ENCODE measurements at places on chromosomes 16 and 17.

DNA sequence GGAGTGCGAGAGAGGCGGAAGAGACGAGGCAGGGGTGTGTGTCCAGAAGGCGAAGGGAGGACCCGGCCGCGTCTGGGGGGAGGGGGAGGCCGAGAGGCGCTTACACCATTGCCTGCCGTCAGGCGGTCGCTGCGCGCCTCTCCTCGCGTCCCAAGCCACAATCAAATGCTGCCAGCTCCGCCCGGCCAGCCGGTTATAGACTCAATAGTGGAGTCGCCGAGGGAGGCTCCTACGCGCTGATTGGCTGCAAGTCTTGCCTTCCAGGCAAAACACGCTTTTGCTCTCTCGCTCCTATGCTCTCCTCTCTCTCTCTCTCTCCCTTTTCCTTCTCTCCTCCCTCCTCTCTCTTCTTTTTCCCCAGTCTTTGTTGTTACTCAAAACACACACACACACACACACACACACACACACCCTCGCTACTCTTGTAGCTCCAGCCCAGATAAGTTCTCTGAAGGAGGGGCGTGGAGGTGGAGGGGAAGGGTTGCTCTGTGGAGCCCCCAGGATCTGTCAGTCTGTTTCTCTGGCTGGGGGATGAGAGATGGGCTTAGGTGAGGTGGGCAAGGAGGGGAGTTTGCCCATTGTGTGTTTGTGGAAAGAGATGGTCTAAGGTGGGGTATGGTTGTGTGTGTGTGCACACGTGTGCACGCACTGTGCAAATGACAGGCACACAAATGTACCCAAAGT lies at the start of gene DLX3:
Gene DLX3 (minus strand): TSS at position 170 of the 684 bp plus-strand sequence. CDS start 226 bp downstream, outside the sequence.
- no peak for DNase-seq

DNA sequence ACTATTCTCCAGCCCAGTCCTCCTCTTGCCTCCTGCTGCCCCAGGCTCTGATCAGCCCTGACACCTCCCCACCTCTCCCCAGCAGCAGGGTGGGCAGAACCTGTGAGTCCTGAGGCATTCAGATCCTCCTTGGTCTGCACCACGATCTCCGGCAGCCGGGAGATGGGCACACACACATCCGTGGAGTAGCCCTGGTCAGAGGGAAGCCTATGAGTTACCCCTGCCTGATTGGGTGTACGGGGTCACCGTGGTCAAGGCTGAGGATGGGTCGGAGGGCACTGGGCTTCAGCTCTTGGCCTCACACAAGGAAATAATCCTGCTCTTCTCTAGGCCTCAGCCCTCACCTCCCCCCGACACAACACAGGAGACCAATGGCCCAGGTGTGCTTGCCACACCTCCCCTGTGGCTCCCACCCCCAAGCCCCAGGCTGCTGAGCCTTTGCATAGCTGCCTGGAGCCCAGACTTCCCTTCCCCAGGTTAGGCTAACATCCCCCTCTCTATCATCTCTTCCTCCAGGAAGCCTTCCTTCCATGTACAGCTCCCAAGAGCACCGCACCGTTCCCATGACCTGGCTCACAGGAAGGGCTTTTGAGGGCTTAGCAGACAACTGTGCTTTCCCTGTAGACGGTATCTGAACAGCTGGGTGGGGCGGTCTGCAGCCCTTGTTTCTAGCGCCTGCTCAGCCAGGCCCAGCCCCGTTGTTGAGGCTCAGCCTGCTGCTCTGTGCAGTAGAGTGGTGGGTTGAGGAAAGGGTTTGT lies 3.7 kb downstream of the LDHD start:
- DNase-seq: no peak

- no peak for DNase-seq
These were observed 36.4 kb upstream of the SLC12A3 start for GRCh38 chr16:56828647-56829046.

DNA sequence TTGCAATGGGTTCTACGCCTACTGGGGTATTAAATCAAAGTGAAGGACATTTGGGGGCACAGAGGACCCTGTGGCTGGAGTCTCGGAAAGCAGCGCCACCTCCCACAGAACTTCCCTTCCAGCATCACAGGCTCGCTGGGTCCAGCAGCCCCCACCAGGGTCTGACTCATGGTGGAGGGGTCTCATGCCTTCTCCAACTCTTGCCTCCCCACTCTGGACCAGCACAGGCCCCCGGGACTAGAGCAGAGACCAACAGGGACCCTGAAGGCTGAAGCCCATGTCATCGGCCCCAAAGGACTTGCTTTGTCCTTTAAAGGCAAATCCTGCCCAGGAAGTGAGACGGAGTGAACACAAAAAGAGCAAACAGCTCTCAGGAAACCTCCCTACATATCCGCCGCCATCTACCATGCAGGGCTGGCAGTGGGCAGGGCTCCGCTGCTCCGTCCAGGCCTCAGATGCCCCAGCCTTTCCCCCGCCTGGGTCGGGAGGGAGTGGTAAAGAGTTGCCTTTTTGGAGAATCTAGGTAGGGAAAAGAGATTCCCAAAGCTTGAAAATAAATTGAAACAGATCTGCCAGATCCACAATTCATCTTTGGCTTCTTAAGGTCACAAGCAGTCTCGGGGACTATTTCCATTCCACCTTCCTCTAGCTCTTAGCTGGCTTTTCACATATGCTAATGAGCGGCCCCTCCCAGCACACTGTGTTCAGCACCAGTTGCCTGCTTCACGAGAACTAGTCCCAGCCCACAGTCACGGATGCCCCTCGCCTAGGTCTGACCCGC lies 2.1 kb upstream of the GPRC5C start:
- no peak for DNase-seq

GRCh38 chr16:74713325-74713724 lies 12.7 kb upstream of the MLKL start:
- no peak for DNase-seq

DNA sequence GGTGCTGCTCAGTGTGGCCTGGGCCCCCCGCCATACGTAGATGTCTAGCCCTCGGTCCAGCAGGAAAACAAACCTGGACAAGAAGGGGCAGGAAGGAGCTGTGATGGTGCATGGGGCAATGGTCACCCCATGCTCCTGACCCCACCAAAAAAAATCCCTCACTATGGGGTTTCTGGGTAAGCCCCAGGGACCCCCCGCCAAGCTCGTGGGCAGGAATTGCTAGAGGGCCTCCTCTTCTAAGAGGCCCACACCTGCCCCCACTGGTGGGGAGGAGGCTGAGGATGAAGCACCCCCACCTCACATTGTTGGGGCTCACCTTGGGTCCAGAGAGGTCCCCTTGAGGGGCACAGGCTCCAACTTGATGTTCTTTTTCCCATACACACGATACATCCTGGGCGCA lies 9.7 kb downstream of the FLII start:
- no peak for DNase-seq

DNA sequence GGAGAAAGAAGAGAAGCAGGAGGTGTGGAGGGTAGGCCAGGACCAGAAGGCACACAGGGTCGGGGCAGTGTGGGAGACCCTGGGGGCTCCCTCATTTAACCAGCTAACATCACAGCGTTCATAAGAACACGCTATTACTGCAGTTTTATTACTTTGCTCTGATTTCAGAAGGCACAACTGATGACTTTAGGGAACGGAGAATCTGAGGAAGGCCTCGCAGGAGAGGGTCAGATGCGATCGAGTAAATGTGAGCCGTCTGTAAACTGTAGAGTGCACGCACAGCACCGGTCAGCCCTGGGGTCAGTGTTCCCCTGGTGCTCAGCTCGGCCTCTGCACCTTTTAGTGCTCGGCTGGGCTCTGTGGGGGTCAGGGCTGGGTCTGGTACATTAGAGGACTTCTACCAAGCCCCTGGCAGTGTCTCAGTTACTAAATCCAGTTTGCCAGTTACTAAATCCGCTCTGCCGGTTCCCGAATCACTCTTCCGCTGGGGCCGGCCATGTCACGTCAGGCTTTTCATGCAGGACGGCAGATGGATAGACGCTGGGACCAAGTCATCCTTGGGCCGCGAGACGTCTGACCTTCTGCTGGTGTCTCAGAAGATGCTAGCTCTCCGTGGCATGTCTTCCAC lies 325.9 kb downstream of the SEC14L1 start:
- no peak for DNase-seq

DNA sequence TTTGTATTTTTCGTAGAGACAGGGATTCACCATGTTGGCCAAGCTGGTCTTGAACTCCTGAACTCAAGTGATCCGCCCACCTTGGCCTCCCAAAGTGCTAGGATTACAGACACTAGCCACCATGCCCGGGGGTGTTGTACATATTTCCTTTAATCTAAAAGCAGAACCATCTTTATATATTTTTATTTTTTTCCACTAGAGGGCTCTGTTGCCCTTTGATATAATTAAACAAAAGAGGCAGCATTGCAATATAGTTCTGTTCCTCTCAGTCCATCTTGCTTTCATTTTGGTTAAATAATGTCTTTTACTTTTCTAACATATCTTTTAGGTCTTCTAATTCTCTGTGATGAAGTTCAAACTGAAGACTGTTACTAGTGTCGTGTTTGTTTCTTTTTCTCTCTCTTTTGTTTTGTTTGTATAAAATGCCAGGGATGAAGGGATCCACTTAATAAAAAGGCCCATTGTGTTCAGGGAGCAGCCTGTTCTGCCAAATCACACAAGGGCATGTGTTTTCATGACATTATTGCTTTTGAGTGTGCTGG lies 23.4 kb downstream of the WWOX start:
- no peak for DNase-seq

DNA sequence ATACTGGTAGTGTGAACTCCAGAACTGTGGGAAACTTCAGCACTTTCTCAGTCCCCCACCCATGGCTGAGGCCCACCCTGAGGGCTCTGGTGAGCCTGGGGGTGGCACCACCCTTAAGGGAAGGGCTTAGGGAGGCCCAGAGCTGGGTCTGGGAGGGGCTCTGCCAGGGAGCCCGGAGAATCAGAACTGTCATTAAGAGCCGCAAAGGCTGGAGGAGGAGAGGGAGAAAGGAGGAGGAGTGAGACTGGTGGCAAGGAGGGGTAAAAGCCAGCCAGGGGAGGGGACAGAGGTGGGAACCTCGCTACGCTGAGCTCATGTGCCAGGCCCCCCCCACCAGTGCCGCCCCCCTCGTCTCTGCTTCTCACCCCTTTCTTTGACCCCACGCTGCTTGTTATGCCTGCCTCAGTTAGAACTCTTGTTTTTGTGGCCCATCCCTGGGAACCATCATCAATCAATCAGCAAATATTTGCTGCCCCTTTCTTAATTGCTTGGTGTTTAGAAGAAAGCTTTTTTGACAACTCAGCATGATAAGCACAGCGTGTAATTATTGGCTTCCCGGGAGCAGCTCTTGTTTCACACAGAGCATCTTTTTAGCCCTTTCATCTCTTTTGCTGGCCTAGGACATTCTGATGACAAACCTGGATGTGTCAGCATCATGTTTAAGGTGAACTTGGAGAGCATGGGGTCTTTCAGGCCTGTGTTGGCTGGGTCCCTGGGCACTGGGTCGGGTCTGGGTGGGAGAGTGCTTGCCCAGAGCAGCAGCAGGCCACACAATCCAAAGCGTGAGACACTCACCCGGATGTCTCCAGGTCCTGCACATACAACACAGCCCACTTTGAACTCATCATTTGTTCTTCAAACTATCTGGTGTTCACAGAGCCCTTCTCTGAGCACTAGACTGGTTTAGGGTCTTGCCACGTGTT lies 77.7 kb downstream of the NETO2 start:
- DNase-seq: no peak

DNA sequence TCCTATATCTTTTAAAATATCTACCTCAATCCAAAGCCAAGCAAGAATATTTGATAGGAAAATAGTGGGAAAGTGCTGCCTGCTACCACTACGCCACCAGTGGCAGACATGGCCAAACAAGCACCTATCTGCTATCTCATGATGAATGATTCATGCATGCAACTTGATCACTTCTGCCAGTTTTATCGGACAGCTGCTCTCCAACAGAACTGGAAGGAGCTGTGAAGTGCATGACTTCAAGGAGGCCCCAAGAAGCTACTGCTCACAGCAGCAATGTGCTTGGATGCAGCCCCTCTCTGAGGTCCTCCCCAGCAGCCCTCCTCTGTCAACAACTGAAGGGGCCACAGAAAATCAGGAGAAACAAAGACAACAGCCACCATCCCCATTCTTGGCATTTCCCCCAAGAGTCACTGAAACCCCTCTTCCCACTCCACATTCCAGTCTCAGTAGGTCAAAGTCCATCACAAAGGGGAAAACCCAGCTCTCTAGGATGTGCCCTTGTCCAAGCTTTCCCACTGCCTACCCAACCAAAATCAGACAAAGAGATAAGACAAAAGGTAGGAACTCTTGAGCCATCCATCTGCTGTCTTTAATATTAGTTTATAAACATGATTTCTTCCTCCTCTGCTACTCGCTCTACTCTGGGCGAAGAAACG lies 215.3 kb downstream of the C16orf78 start:
- no peak for DNase-seq

GRCh38 chr16:23607726-23608125 lies 11.6 kb upstream of the NDUFAB1 start:
- DNase-seq: no peak

DNA sequence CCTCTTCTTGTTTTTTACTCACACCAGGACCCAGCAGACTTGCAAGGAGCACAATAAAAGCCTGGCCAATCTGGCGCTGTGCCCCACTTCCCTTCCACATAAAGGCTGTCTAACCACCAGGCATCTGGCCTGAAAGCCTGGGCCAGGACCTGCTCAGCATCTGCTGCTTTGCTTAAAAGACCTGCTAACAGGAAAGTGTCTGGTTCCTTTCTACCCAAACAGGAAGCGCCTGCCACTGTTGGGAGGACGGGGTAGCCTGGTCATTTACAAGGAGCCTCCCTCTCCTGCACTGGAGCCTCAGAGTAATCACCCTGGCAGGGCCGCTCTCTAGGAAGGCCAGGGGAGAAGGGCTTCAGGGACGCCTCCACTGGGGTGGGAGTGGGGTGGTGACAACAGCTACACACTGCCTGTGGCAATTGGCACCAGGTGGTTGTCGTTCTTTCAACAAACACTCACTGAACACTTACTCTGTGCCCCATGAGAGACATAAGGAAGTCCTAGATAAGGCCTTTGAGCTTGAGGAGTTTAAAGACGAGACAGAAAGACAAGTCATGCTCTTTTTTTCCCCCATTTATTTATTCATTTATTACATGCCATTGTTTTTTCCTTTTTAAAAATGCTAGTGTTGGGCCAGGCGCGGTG lies 6.3 kb upstream of the MMP28 start:
- DNase-seq: no peak

DNA sequence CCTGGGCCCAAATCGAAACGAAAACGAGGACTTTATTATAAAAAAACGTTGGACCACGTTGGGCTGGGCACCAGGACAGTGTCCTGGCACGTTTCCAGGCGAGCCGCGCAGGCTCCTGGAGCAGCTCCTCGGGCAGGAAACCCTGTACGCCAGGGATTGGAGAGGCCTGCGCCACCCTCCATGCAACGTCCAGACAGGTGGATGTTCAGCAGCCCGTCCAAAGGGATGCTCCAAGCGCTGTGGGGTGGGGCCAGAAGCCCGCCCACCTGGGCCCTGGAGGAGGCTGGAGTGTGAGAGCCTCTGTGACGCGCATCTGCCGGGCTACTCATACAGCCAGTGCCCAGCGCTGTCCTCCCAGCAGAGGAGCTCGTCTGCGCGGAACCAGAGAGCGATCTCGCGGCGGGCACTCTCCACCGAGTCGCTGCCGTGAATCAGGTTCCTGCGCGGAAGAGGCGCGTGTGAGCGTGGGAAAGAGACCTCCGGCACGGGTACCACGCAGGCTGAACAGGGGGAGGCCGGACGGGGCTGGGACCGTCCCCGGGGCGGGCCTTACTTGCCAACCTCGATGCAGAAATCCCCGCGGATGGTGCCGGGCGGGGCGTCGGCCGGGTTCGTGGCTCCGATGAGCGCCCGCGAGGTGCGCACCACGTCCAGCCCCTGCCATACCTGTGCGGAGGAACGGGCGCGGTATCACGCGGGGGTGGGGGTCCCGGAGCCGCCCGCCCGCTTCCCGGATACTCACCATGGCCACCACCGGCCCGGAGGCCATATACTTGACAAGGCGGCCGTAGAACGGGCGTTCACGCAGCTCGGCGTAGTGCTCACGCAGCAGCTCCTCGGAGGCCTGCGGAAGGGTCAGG lies 785 bp downstream of the NME3 start:
- DNase-seq: peak; percentile 51

Measured in stimulated activated CD4-positive, alpha-beta T cell treated with anti-CD3 and anti-CD28 coated beads, Interleukin-12 subunit alpha, Interleukin-12 subunit beta, amount 100 ng/mL, for 24 hours (primary cell).